RWPE1 (cell line): ENCODE measurements at places on chromosomes 6 and 20.
A peak's percentile ranks its signal among the peaks of the same experiment; 100 is the strongest.

DNA sequence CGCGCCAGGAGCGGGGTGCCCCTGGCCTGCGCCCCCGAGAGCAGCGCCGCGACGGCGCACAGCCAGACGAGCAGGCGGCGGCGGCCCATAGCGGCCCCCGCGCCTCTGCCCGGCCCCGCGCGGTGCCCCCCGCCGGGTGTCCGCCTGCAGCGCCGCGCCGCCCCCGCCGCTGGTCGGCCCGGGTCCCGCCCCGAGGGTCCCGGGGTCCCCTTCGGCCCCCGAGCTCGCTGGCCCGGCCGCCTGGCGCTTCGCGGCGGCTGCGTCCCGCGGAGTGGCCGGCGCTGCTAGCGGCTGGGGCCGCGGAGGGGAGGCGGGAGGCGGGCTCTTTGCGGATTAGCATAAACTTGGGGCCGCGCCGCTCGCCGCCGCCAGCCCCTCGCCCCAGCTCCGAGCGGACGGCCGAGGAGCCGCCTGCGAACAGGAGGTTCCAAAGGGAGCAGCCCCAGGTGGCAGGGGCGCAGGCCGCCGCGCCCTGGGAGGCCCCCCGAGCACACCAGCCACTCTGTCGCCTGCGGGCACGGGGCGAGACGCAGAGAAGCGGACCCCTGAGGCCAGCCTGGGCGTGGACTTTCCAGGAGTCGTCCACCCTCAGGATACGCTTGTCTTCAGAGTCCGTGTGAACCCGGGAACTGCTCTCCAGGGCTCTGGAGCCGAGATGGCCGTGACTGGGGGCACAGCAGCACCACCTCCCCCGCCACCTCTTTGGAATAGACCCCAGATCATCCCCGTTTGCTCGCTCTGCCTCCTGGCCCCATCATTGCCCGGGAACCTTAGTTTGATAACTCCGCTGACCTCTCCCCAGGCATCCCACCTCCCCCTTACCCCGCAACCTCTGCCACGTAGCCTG is at the start of gene EMILIN3:
Gene EMILIN3 (minus strand): TSS at position 273 of the 847 bp plus-strand sequence. CDS start 184 bp downstream, at position 89.
- DNase-seq, result no peak

- peak; percentile 50 for DNase-seq
Observed at GRCh38 chr20:19934792-19935491, 82.2 kb upstream of the NAA20 start.

DNA sequence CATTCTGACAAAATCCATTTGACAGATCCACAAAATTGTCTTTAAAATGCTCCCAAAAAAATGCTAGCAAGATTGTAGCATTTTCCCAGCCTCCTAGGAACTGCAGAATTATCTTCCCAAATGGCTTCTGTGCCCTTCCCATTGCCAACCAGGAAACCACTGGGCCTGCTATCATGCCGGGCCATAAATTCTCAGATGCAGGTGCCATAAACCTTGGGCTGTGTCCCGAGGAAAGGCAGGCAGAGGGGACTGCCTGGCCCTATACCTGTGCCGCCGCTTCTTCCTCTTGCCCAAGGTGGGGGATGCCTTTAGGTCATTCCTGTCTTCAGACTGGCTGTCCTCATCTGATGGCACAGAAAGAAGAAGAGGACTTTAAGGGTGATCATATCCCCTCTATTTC is 2.8 kb downstream of the VSX1 start:
- no peak for DNase-seq

DNA sequence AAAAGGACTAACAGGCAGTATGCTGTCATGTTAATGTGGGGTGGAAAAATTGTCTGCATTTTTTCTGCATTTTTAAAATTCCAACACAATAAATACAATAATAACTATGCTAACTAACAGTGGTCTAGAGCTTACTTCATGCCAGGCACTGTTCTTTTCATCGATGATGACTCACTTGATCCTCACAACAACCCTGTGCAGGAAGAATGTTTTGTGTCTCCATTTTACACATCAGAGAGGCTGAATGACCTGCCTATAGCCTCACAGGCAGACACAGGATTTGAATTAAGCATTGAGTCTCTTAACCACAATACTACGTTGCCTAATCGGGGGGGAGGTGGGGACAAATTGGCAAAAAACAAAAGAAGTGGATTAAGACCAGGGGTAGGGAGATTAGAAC is 26.9 kb upstream of the FANCE start:
- DNase-seq, result peak; percentile 46

- DNase-seq, result no peak
Observed at GRCh38 chr20:7207186-7207798, 439.8 kb downstream of the BMP2 start.

- DNase-seq, result peak; percentile 98
Observed at GRCh38 chr20:63457737-63458136, 14.7 kb downstream of the KCNQ2 start.

GRCh38 chr20:50240092-50240491 is 49.5 kb downstream of the CEBPB start:
- DNase-seq, result no peak

DNA sequence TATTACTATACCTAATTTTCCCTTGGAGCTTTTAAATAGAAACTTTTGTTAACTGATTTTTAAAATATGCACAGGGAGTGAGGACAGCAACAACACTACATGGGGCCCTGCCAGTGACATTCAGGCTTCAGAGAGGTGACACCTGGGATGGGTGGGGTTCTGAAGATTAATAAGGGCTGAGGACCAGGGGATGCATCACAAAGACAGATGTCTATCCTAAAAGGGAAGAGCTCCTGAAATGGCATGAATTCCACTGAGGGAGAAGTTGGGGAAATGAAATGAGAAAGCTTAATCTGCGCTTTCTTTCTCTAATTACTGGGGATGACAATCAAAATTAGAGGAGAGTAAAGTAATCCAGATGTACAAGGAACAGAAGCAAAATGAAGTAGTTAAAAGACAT is 162.8 kb downstream of the BTBD9 start:
- DNase-seq, result no peak

DNA sequence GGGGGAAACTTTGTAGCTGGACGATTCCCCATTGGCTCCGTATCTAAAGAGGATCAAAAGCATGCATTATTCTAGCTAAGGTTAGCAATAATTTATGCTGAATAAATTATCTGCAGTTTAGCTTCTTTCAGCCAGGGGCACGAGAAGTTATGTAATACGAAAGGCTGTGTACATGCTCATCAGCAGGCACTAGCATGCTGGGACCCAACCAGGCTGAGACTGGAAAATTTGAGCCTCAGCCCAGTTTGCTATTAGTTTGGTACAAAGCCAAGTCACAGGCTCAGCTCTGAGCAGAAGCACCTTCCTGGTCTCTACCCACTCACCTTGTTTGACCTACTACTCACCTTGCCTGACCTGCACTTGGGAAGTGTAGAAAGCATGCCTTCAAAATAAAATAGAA is 328.1 kb upstream of the ARID1B start:
- DNase-seq, result peak; percentile 24

- DNase-seq, result no peak
Observed at GRCh38 chr20:54469952-54470351, 5.4 kb upstream of the DOK5 start.

GRCh38 chr6:141301779-141302178 is 830.9 kb upstream of the GJE1 start:
- DNase-seq, result no peak

GRCh38 chr6:142728910-142729481 is 216.0 kb downstream of the HIVEP2 start:
- no peak for DNase-seq

GRCh38 chr6:161414180-161414579 is 140.3 kb upstream of the AGPAT4 start:
- DNase-seq, result no peak

DNA sequence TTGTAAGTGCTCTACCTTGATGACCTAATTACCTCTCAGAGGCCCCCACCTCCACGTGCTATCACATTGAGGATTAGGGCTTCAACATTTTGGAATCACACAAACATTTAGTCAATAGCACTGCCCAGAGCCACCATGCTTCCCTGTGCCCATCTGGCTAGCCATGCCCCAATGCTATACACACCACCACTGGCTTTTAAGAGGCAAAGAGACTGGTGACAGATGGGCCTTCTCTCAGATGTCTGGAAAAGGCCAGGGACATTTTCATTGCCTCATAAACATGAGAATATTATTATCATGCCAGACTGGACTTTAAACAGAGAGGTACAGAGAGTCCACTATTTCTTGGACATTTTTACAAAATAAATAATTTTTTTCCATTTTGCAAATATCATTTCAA is 29.8 kb downstream of the TRMT6 start:
- no peak for DNase-seq

DNA sequence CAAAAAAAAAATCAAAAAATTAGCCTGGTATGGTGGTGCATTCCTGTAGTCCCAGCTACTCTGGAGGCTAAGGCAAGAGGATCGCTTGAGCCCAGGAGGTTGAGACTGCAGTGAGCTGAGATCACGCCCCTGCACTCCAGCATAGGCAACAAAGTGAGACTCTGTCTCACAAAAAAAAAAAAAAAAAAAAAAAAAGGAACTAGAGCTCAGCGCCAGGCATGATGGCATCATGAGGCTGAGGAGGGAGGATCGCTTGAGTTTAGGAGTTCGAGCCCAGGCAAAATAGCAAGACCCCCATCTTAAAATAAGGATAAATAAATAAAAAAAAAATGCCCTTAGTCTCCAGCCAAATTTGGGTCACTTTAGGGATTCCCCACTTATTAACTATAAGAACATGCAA is 40.4 kb upstream of the PIM1 start:
- no peak for DNase-seq

DNA sequence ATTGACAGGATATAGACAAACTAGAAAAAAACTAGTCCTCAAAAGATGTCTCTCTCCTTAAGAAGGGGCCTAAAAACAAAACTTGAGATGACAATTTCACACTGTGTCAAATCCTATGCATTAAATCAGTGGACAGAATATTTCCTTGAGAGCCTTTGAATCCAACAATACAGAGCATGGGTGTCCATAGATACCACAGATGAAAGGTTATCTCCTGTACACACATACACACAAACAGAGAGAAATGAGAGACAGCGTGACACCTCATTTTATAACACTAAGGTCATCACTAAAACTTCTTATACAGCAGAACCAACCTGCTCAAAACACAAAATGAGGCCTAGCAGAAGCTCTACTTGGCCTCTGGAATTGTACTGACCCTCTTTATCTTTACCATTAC is 55.5 kb downstream of the MAP7 start:
- no peak for DNase-seq

DNA sequence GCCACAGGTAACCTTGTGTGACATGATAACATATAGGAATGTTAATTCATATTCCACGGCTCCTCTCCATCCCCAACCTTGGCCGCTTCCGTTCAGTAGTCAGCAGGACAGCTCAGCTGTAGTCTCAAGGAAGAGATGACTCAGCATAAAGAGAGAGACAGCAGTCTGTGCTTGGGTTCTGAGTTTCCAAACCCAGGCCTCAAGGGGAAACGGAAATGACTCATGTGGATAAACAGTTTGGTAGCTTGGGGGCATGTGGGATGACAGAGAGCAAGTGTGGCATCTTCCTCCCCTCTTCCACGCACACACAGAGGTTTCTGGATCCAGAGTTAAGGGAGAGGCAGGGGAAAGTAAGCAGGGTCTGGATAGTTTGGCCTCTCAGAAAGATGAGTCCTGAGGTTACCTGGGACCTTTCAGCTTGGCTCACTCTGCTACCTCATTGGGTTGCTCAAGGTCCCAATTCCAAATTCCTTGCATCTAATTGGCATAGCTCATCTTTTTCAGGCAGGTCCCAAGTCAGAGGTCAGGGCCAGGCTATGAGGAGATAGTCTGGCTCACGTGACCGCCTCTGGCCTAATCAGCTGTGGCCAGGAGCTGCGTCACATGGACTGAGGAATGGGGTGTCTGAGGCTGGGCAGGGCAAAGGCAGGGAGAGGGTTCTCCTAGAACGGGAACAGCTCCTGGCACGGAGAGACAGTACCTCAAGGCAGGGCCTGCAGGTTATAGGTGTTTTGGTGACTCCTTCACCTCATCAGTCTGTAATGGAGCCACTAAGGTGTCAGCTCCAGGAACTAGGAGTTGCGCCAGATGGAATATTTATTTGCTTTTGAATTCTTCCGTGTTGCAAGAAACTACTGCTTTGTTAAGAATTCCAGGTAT is 36.5 kb upstream of the MLN start:
- DNase-seq, result peak; percentile 94

GRCh38 chr6:42981836-42982235 is 2.5 kb upstream of the PPP2R5D start:
- DNase-seq, result no peak

DNA sequence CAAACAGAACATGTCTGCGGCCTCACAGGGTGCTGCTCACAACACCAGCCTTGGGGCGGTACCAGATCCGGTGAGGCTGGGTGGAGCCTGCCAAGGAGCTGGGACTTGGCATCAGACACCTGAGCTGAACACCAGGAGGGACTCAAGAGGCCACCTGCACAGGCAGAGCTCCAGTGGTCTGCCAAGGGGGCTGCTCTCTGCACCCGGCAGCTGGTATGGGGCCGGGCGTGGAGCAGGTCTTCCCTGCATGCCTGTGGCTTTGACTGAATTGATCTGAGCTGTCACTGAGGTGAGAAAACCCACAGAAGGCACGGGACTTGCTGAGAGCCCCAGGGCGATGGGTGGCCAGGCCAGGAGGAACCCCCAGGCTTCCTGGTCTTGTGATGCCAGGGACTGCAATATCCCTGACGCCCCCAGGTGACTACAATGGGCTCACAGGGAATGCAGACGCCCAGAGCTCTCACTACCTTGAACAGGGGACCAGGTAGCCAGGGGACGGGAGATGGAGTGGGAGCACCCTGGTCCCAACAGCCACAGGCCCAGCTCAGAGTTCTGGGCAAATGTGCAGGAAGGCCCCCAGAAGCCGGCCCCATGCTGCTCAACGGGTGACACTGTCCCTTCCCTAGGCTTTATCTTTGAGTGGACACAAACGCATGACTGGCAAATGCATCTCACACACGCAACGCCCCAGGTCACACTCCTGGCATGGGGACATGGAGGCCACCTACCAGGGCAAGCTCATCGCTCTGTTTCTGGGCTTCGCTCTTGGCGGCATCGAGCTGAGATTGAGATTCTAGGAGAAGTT is 48.2 kb downstream of the DSTN start:
- DNase-seq, result no peak

- DNase-seq, result no peak
Observed at GRCh38 chr6:41705311-41705995, 30.0 kb downstream of the TFEB start.

DNA sequence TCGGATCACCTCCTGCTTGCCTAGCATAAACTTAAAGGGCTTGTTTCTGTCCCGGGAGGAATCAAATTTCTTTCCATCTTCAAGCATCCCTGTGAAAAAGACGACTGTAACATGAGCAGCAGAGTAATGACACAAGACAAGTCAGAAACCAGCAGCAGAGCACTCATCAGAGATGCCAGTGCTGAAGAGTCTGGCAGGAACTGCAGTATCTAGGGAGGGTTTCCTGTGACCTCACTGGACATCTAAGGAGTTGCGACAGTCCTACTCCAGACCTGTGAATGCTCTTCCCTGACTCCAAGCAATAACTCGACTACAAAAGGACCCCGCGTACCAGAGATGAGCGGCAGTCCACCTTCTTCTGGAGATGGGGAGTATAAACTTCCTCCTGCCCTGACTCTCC is 17.3 kb downstream of the FKBP1A start:
- no peak for DNase-seq

DNA sequence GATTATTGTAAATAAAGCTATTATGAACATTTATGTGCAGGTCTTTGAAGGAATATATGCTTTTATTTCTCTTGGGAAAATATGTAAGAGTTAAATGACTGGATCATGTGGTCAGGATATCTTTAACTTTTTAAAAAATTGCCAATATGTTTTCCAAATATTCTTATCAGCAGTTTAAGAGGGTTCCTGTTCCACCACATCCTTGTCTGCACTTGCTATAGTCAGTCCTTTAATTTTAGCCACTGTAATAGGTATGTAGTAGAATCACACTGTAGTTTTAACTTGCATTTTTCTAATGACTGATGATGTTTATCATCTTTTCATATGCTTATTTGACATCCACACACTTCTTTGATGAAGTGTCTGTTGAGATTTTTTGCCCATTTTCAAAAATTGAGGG is 23.6 kb upstream of the HIVEP2 start:
- no peak for DNase-seq
